Skeletal muscle cell (primary cell): ENCODE measurements at places on chromosomes 3 and 15.

DNA sequence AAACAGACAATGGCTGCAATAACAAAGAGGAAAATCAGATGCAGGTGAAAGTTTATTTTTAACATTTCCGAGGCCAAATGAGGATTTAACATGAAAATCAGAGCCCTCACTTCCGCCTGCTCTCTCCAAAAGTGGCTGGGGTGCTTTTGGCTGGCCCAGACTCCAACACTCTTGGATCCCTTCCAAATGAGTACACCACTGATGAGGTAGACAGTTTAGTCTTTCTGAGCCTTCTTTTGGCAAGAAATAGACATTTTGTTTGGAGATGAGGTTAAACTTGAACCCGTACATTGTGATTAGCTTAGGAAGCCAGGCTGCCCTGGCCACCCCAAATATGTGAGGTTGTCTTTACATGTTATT, 51.0 kb upstream of the TRA2B start:
- DNase-seq: no peak

DNA sequence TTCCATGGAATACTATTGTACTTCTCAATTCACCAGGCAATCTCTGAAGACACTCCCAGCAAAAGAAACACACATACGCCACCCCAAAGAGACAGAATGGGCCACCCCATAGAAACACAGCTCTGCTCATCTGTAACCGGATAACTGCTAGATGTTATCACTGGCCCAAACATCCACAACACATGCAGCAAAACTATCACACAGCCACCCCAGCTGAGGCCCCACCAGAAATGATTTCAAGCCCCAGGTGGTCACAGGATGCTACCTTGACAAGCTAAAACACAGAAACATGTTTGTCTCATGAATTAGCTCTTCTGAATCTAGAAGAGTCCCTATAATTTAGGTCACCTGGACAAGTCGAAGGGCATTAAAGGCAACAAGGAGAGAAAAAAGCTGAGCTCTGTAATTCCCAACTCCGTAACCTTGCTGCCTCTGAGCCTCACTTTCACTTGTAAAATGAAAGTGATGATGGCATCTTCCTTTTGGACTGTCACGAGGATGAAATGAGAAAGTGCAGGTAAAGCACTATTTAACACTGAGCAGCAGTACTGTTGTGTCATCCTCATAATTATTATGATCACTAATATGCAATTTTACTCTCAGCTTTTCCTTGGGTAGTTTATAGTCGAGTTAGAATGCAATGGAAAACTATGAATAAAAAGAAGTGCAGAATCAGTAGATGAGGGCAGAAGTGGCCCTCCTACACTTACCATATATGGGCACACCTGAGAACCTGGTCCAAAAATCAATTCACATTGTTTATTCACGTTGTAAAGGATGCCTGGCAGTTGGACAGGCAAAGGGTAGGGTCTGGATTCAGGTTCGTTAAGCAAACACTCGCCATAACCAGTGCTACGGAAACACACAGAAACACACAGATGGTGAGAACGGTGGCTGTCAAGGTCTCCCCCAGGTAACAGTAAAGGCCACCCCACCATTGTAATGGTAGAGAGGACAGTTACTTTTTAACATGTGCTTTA, 38.6 kb downstream of the ADAMTS9 start:
- no peak for DNase-seq

GRCh38 chr3:146561463-146561862, 17.1 kb upstream of the PLSCR1 start:
- no peak for DNase-seq

GRCh38 chr3:61927332-61927731, 366.0 kb downstream of the PTPRG start:
- peak; percentile 81 for DNase-seq
